ENCODE measurements at places on chromosomes 16 and 17.

DNA sequence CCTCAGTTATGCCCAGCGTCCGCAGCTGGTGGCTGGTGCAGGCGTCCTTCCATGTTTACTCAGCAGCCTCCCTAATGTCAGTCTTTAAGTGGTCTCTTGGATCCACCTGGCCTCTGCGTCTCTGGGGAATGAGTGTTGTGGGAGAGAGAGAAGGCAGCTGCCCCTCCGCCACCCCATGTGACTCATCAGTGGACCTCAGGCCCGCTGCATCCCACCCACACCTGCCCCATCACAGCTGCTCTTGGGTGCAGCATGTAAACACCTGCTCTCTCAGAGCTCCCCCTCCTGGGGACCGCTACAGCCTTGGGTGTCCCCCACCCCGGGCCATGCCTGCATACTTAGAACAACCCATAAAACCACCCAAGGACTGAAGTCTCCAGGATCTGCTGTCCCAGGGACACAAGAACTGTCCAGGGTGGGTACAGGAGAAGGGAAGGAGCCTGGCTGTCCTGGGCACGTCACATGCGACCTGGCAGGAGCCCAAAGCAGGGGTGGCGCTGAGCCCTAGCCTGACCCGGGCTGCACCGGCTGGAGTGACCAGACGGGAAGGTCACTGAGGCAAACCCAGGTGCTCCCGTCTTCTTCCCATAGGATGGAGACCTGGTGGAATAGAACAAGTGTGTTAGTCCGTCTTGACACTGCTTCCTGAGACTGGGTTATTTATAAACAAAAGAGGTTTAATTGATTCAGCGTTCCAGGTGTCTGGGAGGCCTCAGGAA lies 4.2 kb downstream of the C16orf90 start:
- no peak for DNase-seq

DNA sequence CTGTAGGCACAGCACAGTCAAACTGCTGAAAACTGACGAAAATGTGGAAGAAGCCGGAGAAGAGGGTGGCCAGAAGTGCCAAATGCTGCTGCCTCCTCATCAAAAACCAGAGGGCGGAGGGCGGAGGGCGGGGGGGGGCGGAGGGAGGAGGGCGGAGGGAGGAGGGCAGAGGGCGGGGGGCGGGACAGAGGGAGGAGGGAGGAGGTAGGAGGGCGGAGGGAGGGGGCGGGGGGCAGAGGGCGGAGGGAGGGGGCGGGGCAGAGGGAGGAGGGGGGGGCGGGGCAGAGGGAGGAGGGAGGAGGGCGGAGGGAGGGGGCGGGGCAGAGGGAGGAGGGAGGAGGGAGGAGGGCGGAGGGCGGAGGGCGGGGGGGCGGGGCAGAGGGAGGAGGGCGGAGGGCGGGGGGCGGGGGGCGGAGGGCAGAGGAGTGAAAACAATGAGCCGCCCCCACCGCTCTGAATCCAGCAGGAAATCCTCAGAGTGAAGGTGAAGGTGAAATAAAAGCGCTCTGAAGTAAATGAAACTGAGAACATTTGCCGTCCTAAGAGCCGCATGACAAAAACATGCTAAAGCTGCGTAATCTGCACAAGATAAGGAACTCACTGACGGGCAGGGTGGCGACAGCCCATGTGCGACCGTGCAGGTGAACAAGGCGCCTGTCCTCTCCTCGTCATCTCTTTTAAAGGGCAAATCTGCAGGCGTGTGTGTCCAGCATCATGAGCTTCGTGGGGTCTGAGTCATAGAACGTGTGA lies 22.6 kb upstream of the CBFA2T3 start:
- DNase-seq: no peak

GRCh38 chr17:32755045-32755805 lies 121.7 kb downstream of the MYO1D start:
- DNase-seq: no peak

DNA sequence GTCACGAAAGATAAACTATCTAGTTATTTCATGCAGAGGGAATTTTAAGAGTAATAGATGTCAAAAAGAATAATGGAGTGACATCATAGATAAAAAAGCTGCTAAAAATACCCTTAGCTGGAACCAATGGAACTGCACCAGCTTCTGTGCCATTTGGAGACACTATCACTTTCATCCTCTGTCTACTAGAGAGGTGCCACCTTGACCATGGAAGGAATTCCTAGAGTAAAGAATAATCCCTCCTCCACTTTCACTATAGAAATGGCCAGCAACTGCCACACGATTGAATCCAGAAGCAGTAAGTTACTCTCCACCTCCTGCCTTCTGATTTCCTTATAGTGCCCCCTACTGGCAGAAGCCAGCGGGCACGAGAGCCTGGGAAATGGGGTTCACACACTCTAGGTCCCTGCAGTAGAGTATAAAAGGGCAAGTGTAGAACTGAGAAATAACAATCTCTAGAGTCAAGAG lies 2.8 kb upstream of the ALDH3A2 start:
- peak; percentile 31 for DNase-seq

Measured in stimulated activated CD8-positive, alpha-beta memory T cell treated with anti-CD3 and anti-CD28 coated beads, Interleukin-7, amount 100 ng/mL, for 4 hours (primary cell).